Stimulated activated CD4-positive, alpha-beta T cell treated with anti-CD3 and anti-CD28 coated beads, Interleukin-1b, Interleukin-23, amount 100 ng/mL, for 1 hour (primary cell): ENCODE measurements at places on chromosomes 3 and 15.

- DNase-seq, result no peak
Measured at GRCh38 chr3:155853214-155854140, 750 bp downstream of the SLC33A1 start.

DNA sequence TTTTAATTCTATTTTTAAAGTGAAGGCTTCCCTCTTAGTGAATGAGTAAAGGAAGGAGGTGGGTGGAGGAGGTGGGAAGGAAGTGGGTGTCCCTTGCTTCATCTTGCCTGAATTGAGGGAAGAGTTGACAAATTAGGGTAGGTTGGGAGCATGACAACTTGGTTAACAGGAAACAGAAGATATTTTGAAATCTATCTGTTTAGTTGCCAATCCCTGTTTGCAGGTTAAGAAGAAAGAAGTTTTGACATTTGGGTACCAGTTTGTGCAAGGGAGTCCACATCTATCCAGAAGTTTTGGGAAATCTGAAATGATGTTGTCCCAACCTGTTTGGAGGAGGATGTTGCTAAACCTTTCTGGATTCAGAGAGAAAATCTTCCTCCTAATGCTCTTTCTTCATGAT lies 204.1 kb upstream of the SUCLG2 start:
- no peak for DNase-seq

DNA sequence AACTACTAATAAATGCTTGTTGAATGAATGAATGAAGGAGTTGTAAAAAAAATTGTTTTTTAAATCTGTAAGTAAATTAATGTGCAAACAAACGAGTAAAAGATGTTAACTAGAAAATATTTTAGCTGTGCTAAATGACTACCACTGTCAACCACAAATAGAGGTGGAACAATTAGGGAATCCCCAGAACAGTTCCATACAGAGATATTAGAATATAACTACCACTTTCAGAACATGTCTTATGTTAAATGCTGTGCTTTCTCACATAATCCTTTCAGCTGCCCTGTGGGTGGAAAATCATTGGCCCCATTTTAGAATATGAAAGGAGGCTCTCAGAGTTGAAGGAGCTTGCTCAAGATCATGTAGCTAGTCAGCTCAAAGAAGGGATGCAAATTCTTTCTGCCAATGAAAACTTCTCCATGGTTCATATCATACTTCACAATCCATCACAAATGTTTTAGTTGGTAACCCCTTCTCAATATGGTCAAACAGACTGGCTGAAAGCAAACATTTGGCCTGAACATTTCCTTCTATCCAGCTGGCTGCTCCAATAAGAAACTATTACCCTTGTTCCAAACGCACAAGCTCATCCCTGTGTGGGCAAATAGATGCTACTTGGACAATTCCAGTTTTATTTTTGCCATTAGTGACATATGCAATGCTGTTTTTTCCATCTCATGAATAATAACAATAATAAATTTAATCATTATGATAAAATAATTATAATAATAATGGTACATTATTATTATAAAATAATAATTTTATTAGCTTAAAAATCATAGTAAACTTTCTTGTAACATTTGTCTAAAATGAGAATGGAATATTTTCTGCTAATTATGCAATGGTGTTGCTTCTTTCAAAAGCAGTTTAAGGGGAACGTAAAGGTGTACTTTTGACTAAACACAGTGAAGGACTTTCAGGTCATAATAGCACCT lies 290.4 kb upstream of the STT3B start:
- no peak for DNase-seq

DNA sequence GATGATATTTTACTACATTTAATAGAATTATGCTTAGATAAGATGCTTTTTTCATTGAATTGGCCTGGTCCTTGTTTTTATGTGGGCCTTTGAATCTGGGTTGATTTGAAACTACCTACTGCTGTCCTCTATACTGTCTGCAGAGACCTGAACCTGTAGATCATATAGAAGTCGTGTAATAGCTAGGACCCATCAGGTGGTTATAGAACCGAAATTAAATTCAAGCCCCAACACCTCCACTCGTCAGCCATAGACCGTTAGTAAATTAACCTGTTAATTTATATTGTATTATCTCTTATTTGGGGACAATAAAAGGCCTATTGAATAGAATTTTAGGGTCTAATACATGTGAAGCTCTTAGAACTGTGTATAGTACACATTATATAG lies 108.4 kb downstream of the MBNL1 start:
- DNase-seq, result no peak

- DNase-seq, result no peak
Measured at GRCh38 chr15:62841269-62841628, 201.3 kb upstream of the TPM1 start.

DNA sequence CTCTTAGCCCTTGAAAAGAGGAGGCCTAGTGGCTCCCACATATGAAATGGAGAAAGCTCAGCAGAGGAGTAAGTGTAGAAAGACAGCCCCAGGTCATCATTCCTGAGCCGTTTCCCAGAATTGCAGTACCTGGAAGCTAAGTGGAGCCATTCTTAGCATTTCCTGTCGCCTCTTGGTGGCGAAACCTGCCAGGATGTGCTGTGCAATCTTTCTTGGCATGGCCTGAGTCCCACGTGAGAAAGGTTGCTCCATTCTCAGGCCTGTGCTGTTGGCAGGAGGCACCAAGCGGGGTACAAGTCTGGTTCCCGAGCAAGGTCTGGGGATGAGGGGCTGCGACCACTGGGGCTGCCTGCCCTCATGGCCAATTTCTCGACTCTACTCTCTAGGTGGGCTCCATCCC lies 207.2 kb upstream of the TPM1 start:
- DNase-seq, result no peak

GRCh38 chr3:64584179-64584578 lies 103.6 kb downstream of the ADAMTS9 start:
- DNase-seq, result no peak

- no peak for DNase-seq
Measured at GRCh38 chr3:72439321-72440183, 408.7 kb downstream of the SHQ1 start.

- no peak for DNase-seq
Measured at GRCh38 chr3:335240-335639, 138.7 kb downstream of the CHL1 start.

GRCh38 chr3:64741341-64741740 lies 53.5 kb upstream of the ADAMTS9 start:
- no peak for DNase-seq

DNA sequence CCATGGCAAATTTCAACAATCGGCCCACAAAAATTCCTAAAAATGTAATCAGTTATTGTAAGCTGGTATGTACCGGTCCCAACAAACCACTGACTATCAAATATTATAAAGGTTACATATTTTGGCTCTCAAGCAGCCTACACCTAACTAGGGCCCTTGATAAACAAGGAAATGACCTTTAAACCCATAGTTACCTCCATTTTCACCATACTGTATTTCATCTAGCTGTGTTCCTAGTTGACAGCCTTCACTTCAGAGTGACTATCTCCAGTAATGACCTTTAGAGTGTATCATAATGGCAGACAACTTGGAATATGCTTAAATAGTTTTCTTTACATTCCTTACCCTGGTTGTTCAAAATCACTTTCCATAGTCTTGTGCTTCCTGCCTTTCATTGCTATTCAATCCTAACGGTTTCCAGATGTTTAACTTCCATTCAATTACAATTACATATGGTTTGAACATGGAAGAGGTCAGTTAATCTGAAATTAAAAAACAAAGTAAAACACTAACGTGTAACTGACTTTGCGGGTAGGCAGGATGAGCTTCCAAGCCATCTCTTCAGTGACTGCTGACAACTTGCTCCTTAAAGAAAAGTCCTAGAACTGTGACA lies 111.9 kb upstream of the TSC22D2 start:
- DNase-seq, result no peak

DNA sequence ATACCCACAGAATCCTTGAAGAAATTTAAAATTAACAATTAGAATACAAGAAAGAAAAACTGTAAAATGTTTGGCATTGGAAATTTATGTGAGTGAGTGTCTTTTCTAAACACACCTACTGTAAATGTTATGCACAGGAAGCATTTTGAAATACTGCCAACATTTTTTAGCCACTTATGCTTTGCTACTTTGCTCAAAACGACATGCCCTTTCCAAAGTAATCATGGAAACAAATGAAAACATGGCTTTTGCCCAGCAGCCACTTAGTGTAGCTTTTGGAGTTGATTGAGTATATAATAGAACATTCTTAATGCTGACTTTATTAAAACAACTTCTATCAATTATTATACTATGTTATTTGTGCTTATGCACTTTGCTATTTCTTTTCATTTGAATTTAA lies 823.0 kb downstream of the CADM2 start:
- no peak for DNase-seq

GRCh38 chr3:43309372-43310305 lies 23.3 kb downstream of the SNRK start:
- no peak for DNase-seq

DNA sequence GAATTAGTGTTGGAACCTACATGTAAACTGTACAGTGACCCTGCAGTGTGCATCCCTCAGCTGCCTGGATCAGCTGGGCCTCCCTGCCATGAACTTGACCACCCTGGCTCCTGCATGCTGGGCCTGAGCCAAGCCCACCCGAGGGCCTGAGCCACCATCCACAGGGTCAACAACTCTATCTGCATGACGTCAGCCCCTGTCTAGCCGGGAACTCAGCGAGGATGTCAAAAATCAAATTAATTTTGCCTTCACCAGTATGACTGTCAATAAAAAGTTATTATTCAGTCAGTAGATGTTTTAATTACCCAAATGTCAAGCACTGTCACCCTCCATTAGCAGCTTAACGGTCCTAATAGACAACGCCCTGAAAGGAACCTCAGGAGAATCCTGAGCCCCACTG lies 181.4 kb downstream of the NTRK3 start:
- no peak for DNase-seq

GRCh38 chr3:185709251-185709955 lies 115.4 kb downstream of the IGF2BP2 start:
- DNase-seq, result no peak

GRCh38 chr3:105688821-105689220 lies 180.0 kb downstream of the CBLB start:
- DNase-seq, result no peak

DNA sequence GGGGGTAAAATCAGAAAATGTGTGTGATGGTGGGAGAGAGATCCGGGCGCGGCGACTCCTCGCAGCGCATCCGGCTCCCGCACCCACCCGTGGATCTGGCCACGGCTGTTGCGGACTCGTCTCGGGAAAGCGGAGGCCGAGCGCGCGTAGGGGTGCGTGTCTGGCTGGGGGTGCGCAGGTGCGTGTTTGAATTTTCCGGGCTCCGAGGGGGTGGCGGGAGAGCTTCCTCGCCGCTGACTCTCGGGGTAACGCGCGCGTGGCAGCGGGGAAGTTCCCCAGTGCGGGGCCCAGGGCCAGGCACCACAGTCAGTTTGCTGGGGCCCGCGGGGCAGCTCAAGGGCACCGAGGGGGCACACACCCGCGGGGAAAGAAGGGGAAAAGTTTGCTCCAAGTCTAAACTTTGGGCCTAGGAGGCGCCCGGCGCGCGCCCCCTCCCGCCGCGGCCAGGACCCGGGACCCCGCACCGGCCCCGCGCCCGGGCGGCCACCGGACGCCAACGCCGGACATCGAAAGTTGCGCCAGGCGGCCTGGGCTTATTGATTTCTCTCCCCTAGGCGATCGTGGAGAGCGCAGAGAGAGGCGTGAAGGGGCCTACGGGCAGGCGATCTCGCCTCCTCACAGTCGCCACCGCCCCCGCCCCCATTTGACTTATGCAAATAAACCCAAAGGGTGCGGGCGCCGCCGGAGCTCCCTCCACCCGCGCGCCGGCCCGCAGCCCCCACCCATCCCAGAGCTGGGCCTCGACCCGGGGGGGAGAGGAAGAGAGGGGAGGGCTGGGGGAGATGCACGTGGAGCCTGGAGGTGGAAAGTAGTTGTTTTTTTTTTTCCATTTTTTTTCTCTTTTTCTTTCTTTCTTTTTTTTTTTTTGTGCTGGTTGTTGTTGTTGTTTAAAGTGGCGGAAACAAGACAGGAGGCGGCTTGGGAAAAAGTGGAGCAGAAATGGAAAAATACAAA lies 639 bp downstream of the FOXP1 start:
- peak; percentile 63 for DNase-seq

DNA sequence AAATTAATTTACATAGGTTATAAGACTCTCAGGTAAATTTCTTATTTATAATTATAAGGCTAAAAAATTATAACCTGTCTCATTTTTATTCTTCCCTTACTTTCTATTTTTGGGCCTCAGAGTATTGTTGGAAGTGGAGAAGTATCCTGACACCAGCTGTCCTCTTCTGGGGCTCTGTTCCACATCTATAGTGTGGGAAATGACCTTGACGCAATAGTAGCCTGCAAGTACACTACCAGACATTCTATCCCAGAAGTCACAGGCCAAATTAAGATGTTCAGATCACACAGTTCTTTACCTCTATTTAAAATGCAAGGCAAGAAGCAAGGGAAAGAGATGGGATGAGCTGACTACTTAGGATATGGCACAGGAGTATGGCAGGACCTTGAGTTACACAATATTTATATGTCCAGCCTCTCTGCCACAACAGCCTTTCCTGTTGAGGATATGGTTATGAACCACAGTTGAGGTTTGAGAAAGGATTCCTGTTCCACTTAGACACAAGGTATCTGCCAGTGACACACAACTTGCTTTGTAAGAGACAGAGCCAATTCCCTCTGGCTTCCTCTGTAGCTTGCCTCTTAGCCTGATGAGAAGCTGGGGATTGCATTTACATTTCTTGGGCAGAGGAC lies 158.0 kb upstream of the IL12A start:
- DNase-seq, result no peak

DNA sequence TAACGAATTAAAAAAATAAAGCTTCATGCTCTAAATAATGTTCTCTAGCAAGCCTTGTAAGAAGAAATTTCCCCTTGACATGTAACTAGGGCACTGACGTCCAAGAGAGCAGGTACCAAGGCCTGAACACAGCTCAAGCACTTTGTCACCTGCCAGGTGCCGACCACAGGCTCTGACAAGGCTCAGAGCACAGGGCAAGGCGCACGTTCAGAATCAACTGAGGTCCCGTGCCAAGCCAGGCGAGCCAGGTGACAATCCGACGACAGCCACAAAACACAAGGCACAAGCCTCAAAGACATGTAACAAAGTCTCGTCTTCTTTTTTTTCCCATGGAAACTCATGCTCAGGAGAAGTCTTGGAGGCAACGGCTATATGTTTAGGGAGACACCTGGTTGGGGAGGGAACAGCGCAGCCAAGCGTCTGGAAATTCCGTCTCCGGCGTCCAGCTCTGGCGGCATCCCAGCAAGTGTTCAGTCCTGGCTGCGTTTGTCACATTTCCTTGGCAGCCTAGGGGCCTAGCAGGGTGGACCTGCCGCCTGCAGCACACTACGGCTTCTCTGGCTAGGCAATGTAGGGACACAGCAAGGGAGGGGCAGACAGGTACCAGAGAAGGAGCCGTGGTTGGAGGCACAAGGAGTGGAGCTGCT lies 76.7 kb downstream of the ADAMTS17 start:
- no peak for DNase-seq

- no peak for DNase-seq
Measured at GRCh38 chr3:31639828-31640227, 107.1 kb downstream of the STT3B start.
